ENCODE measurements at places on chromosomes 5 and 9.

- DNase-seq, result no peak
Observed at GRCh38 chr9:34526026-34526425, 3.2 kb upstream of the ENHO start.

GRCh38 chr5:14816374-14816998 is 55.1 kb downstream of the ANKH start:
- DNase-seq, result no peak

DNA sequence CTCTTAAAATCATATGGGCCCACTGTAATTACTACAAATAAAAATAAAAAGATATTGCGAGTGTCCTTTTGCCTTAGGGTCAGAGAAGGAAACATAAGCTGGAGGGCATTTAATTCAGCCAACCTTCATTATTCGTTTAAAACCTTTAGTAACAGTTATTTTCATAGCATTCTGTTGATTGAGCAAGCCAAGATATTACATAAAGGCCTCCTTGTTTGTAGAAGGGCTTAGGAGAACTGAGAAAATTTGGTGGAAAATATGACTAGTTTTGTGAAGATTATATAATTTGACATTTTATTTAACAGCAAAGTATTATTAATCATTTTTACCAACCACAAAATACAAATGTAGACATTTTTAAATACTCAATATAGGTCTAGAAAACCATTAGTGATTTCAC is 62.2 kb downstream of the COX7C start:
- no peak for DNase-seq

DNA sequence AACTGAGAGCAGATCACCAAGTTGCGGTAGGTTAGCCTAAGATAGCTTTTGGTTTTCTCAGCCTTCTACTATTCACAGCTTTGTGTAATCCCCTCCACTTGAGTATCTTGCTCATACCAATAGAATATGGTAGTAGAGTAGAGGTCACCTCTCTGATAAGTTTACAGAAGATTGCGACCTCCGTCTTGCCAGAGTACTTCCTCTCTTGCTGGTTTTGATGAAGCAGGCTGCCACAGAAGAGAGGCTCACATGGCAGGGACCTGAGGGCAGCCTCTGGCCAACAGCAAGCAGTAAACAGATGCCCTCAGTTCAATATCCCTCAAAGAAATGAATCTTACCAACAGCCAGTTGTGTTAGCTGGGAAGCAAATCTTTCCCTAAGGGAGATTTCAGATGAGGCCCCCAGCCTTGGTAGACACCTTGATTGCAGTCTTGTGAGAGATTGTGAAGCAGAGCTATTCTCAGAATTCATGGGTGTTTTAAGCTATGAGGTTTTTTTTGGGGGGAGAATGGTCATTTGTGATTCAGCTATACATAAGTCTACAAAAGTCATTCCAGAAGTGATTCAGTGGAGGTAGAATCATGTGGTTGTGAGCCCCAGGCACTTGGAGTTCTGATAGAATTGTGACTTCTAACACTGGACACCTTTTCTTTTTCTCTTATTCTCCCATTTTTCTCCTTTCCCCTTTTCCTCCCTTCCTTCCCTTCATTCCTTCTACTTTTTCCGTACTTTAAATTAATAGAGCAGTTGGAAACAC is 22.7 kb upstream of the CDKN2B start:
- no peak for DNase-seq

GRCh38 chr9:91844190-91844589 is 105.8 kb downstream of the ROR2 start:
- DNase-seq, result no peak

DNA sequence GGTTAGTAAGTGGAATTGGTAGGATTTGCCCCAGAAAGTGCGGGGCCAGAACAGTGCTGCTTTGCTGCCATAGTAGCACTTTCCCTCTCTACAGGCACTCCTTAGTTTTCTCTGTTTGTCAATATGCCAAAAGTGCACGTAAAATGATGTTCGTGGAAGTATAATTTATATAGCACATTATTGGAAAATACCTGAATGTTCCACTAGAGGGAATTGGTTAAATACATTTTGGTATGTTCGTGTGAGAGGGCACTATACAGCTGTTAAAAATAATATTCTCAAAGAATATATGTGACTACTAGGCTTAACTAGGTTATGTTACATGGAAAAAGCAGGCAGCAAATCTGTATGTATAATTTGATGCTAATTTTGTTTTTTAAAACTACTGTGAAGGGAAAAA is 184.0 kb upstream of the GDNF start:
- DNase-seq, result no peak

DNA sequence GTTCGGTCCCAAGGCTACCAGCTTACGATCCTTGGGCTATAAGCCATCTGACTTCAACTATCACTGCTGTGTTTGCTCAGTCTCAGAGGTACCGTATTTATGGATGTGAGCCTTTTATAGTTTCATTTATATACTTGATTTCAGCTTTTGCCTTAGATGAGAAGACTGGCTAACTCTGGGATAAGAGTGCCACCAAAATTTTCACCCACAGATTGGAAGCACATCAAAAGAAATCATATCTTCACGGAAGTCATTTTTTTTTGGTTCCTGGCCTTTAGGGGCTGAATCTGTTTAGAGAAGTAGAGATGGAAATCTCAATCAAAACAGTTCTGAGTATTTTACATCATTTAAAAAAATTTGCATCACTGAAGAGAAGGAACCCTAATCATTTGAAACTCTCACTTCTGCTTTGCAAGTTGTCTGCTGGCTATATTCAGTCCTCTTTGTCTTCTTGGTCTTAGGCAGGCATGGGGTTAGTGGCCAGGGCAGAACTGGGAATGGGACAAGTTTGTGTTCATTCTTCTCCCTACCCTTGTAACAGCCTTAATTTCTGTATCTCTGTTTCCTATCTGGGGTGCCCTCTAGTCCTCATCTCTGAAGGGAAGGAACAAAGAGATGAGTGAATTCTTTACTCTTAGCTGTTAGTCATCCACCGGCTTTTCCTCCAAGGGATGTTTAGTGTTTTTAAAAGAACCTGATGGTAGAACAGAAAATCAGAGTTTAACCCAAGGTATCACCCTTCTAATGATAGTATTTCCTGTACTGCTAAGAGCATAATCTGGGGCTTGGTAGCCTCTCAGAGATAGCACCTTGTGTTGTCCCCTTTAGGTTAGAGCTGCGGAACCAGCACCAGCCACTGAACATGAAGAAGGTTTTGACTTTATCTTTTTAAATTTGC is 14.1 kb upstream of the TNFAIP8 start:
- no peak for DNase-seq

- no peak for DNase-seq
Observed at GRCh38 chr9:90343366-90343765, 299.3 kb downstream of the DIRAS2 start.

- DNase-seq, result no peak
Observed at GRCh38 chr9:132731230-132731629, 61.0 kb downstream of the GTF3C4 start.

DNA sequence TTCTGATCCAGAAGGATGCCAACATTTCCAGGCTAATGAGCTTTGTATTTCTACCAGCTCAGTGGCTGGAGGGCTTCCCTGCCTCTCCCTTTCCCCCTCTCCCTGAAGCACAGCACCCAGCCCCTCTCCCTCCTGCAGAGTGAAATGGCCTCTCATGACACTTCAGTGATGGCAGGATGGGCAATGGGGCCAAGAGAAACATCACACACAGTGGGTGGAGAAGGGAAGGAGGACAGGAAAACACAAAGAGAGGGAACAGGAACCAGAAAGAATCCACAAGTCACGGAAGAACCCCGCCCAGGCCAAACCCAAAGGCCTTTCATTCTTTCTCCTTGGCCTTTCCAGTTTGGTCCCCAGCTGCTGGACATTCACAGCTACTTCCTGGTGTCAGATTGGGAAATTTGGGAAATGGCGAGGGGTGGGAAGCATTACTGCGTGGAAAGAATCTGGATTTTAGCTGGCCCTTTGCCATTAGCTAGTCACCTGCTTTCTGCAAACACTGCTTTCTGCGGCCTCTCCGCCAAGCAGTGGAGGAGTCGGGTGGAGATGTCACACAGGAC is 82.6 kb downstream of the GLDC start:
- DNase-seq, result no peak

- no peak for DNase-seq
Observed at GRCh38 chr9:38670542-38671371, 49.2 kb downstream of the FAM240B start.

- DNase-seq, result no peak
Observed at GRCh38 chr5:80220245-80220897, 35.5 kb downstream of the SERINC5 start.

DNA sequence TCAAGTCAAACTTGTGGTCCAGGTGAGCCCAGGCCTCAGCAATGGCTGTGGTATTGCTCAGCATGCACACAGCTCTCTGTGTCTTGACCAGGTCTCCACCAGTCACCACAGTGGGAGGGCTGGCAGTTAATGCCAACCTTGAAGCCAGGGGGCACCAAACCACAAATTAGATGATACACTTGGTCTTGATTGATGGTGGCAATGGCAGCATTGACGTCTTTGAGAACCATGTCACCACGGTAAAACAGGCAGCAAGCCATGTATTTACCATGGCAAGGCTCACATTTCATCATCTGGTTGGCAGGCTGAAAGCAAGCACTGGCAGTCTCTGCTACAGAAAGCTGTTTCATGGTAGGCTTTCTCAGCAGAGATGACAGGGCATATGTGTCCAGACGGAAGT is 40.0 kb downstream of the NIM1K start:
- no peak for DNase-seq

DNA sequence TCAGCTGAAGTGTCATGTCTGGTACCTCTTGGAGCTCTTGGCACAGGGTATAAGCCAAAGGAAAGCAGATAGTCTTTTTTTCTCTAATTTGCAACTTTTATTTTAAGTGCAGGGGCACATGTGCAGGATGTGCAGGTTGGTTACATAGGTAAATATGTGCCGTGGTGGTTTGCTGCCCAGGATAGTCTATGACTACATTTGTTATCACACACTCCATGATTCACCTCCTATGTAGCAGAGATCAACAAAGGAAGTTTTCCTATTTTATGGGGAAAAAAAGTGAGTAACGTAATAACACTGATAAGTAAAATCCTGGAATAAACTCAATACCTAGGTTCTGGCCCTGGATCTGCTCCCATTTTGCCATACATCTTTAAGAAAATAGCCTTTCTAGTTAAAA is 234.6 kb downstream of the CAAP1 start:
- DNase-seq, result no peak

DNA sequence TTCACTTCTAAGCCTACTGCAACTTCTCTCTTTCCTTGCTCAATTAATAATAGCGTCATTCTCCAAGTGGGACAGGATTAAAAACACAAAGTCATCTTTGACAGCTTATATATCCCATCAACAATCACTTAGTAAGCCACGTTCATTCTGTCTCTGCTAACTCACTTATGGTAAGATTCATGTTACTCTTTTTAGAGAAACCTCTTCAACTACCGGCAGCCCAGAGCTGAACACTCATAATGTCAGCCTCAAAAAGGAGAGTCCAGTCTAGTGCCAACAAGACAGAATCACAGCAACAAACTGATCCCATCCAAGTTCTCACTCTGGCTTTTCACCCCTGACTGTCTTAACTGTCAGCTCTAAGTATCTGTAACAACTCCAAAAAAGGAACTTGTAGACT is 196.0 kb downstream of the RAB3C start:
- DNase-seq, result no peak

- DNase-seq, result no peak
Observed at GRCh38 chr9:75964427-75964826, 74.0 kb downstream of the PCSK5 start.

GRCh38 chr5:112921026-112921832 is 798 bp downstream of the REEP5 start:
- peak; percentile 35 for DNase-seq

GRCh38 chr9:18073002-18073401 is 401.0 kb upstream of the ADAMTSL1 start:
- no peak for DNase-seq

DNA sequence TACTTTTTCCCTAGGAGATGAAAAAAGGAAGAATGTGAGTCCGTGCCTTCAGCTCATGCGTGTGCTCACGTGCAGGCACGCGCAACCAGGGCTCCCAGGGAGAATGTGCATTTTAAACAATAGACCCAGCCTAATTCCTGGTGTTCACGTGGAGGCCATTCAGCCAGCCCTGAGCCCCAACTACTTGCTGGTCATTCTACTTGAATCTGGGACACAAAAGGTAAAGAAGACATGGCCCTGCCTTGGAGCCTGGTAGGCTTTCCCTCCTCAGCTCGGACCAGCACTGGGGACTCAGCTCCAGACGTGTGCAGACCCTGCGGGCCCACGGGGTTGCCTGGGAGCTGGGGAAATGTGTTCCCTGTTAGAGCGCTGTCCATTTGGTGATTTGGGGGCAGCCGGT is 125.5 kb downstream of the MVB12B start:
- no peak for DNase-seq

GRCh38 chr5:375336-375920 is 53.9 kb downstream of the AHRR start:
- no peak for DNase-seq

DNA sequence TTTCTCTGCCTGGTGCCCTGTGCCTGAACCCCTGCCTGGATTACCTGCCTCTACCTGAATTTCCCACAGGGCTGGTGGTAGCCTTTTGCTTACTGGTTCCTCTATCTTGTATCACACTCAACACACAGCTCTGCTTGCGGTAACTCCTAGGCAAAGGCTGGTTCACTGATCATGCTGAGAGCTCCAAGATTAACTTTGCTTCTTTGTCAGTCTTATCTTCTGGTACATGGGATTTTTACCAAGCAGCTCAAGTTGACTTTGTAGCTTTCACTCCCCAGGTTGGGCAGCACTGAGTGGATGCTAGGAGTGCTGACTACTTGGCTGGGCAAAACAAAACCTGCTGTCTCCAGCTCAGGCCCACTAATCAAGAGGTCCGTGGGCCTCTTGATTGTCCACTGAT is 145.9 kb upstream of the GLRA1 start:
- DNase-seq, result no peak

GRCh38 chr5:169550227-169550626 is 33.3 kb upstream of the SPDL1 start:
- no peak for DNase-seq

GRCh38 chr5:58498340-58498942 is 7.2 kb downstream of the GAPT start:
- no peak for DNase-seq

GRCh38 chr5:108983461-108984092 is 235.9 kb downstream of the FER start:
- DNase-seq, result no peak

GRCh38 chr5:19930451-19930850 is 57.5 kb downstream of the CDH18 start:
- no peak for DNase-seq

GRCh38 chr5:14715481-14715880 is 51.0 kb downstream of the OTULIN start:
- no peak for DNase-seq

- no peak for DNase-seq
Observed at GRCh38 chr9:14891332-14891731, 18.9 kb downstream of the FREM1 start.

DNA sequence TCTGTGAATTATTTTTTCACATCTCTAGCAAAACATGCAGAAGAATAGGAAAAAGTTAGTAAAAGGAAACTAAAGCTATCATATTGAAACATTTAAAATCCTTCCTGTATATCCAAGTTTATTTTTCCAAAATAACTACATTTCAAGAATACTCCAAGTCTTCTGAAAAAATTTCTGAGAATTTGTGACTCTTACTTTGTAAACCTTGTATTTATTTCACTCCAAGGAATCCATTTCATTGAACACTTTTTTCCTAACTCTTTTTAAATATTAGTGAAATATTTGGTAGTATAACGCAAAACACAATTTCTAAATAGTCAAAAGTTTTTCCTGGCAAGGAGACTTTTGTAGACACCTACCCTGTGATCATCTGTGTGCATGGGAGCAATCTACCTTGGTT is 19.3 kb downstream of the ECM2 start:
- no peak for DNase-seq

Measured in omental fat pad (tissue), 4 donors.